Stimulated activated naive CD8-positive, alpha-beta T cell treated with anti-CD3 and anti-CD28 coated beads, Interleukin-15, Interleukin-2, amounts not matched to agents 100 U/mL and 50 U/mL, for 24 hours (primary cell): ENCODE measurements at places on chromosomes 7 and 10.
A peak's percentile ranks its signal among the peaks of the same experiment; 100 is the strongest.

- DNase-seq, result no peak
Measured at GRCh38 chr10:62735464-62736167, 68.9 kb upstream of the ADO start.

DNA sequence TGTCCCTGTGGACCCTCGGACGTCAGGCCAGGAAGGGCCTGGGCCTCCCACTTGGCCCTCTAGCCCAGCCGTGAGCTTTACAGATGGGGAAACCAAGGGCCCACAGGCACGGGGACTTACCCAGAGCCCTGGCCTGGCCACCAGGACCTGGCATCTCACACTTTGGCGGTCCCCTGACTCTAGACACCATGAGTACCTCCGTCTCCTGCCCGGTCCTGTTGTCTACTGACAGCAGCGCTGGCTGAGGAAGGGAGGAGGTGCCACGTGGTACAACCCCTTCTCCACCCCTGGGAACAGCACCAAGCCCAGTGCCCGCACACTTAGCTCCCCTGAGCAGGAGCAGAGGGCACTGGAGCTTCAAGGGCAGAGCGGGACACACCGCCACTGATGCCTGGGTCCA is 26.1 kb downstream of the ADGRA1 start:
- no peak for DNase-seq

- no peak for DNase-seq
Measured at GRCh38 chr7:132532281-132532680, 44.0 kb downstream of the PLXNA4 start.

DNA sequence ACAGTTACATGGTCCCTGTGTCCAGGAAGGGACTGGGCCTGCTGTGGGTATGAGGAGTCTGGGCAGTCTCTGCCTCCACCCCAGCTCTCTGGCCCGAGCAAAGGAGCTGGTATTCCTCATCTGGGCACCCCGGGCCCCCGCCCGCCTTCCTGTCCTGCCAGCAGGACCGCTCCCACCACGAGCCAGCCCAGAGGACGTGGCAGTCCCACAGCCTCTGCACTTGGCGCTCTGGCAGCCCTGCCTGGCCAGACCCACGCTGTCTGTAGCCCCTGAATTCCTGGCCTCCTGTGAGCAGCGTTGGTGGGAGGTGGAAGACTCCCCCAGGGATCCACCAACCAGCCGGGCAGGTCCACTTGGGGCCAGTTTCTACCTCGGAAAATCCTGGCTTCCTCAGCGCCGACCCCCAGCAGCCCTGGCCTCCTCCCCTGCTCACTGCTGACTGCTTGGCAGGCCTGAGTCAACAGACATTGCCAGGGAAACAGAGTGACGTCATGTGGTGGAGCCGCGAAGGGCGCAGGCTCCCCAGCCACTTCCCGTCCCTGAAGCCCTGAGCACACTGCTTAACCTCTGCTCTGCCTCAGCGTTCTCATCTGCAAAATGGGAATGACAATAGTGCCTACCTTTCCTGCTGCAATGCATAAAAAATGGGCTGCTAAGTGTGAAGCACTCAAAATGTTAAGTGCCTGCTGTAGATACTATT is 21.6 kb upstream of the LIMK1 start:
- peak; percentile 55 for DNase-seq

- DNase-seq, result no peak
Measured at GRCh38 chr10:124229201-124229988, 136.0 kb upstream of the CHST15 start.

GRCh38 chr10:7956508-7956907 is 98.0 kb upstream of the GATA3 start:
- DNase-seq, result no peak

DNA sequence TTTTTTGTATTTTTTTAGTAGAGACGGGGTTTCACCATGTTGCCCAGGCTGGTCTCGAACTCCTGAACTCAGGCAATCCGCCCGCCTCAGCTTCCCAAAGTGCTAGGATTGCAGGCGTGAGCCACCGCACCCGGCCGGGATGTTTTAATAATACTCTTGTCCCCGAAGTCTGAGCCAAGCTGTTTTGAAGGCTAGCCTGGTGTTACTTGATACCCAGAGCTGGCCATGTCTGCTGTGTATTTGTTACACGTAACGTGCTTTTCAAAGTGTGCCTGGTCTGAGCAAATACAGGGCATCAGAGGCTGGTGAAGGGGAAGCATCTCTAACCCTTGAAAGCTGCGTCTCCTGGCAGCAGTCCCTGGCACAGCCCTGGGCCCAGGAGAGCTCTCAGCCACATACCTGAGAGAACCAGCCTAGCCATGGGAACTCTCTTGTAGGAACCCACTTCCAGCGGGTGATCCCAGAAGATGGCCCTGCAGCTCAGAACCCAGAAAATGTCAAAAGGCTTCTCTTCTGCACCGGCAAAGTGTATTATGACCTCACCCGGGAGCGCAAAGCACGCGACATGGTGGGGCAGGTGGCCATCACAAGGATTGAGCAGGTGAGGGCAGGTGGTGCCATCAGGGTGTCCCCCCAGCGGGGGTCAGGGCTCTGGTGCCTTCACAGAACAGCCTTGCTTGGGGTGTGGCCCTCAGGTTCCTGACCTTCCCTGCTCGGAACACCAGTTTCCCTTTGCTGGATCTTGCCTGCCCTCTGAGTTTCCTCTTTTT is 41.7 kb upstream of the ZMIZ2 start:
- no peak for DNase-seq

- DNase-seq, result no peak
Measured at GRCh38 chr10:112525200-112525599, 78.2 kb downstream of the VTI1A start.

- no peak for DNase-seq
Measured at GRCh38 chr10:126702181-126702580, 31.7 kb upstream of the C10orf90 start.

- DNase-seq, result no peak
Measured at GRCh38 chr10:3570131-3570729, 214.8 kb downstream of the KLF6 start.

DNA sequence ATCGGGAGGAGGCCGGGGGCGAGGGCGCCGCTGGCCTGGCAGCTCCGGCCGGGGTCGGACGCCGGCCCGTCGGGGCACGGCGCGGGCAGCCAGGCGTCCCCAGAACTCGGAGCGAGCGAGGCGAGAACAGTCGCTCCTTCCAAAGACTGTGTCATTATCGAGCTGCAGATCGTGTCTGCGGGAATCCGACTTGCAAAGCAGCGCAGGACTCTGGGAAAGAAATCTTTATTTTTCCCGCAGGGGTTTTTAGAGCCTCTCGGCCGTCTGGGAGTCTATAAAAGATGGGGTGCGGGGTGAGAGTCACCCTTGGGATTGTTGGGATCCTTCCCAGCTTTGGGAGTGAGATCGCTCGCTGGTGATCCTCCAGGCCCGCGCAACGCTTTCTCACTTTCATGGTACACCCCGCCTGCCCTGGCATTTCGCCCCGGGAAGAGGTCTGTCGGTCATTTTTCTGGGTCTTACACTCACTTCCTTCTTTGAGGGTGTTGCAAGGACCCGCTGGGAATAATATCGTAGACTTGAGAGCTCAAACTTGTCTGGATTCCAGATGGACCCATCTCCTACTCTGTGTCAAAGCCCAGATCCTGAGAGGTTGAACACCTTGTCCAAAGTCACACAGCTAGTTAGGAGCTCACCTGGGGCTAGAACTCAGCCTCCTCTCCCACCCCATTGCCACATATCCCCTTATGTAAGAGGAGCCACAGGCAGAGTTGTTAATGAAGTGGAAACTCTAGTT is 1.0 kb downstream of the UBTD1 start:
- peak; percentile 11 for DNase-seq

DNA sequence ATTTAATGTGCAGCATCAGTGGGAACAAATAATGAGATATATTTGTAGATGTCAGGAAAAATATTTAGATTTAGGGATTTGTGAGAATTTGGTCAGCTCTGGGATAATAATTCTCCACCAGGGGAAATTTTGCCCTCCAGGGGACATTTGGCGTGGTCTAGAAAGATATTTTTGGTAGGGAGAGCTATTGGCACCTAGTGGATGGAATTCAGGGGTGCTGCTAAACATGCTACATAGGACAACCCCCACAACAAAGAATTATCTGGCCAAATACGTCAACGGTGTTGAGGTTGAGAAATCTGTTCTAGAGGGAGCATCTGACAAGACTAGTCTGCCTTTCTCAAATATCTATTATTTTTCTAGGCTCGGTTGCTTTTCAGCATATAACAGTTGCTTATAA is 2.1 kb downstream of the ADK start:
- no peak for DNase-seq

- DNase-seq, result no peak
Measured at GRCh38 chr10:17523246-17523753, 68.9 kb upstream of the ST8SIA6 start.

DNA sequence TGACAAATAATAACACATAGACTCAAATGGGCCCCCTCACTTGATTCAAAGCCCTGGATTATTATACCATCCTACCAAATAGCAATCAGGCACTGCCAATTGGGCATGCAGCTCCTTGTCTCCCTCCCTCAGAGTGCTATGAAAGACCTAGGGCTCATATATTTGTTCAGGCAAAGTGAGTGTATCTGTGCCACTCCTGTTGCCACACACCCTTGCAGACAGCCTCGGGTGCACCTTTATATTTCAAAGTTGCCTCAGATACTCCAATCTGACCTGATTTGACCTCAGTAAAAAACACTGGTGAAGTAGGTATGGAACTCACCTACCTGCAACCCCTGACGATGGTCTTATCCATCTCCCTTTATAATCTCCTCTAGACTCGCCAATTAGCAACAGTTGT is 3.0 kb upstream of the NAMPT start:
- no peak for DNase-seq

GRCh38 chr7:148711191-148712102 is 12.7 kb downstream of the CUL1 start:
- no peak for DNase-seq

GRCh38 chr10:80468002-80468401 is 13.9 kb downstream of the TSPAN14 start:
- peak; percentile 84 for DNase-seq

GRCh38 chr10:97547271-97547600 is 25.3 kb upstream of the ANKRD2 start:
- DNase-seq, result no peak

GRCh38 chr7:35537067-35538023 is 157.6 kb downstream of the HERPUD2 start:
- DNase-seq, result peak; percentile 85

GRCh38 chr10:102010961-102011360 is 45.0 kb downstream of the ARMH3 start:
- no peak for DNase-seq

GRCh38 chr7:149615690-149616270 is 118.2 kb upstream of the ZNF746 start:
- no peak for DNase-seq

DNA sequence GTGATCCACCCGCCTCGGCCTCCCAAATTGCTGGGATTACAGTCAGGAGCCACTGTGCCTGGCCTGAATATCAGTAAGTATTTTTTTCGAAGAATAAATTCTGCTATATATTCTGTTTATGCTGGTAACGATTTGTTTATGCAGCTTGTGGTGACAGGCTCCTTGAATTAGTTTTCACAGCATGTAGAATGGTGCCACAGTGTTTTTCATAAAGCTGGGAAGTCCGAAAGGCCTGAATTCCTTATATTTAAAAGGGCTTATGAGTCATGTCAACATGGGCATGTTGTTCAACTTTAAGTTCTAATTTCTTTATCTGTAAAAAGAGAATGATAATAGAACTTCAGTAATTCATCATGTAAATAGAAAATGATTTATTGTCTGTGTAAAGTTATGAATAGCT is 42.2 kb upstream of the WASL start:
- DNase-seq, result no peak

- DNase-seq, result no peak
Measured at GRCh38 chr10:32939296-32940111, 18.5 kb downstream of the ITGB1 start.

GRCh38 chr7:71706597-71706975 is 574.6 kb downstream of the GALNT17 start:
- DNase-seq, result no peak

DNA sequence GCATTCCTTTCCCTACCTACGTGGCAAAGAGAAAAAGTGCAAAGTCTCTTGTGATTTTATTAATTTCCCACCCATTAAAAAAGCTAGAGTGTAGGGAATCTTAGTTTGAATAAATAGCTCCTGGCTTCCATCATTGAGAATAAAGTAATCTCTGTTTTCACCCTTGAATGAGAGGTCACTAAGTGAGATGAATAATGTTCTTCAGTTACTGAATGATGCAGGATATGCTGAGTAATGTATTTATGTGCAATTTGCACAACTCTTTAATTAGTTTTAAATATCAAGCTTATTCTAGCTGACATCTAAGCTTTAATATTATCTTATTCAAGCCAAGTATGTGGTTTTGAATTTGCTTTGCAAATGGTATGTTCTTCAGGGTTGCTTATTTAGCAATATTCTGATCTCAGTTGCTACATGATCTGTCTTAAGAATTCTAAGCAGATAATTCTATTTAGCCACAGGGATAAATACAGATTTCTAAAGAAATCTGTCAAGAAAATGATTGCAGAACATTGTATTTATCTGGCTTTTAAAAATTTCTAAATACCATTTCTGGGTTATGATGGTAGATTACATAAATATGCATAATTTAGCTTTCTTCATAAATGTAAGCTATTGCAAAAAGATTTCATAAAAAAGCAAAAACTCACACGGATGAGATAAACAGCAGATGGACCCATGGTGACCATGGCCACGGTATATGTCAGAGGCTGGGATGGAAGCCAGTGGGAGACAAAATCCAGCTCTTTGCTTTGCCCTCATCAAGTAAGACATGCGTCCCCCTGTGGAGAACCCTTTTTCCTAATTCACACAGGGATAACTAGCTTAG is 141.0 kb downstream of the MACC1 start:
- no peak for DNase-seq

- DNase-seq, result no peak
Measured at GRCh38 chr10:130438861-130439260, 302.7 kb downstream of the GLRX3 start.
